DMS79 treated with DMSO at 0.1 percent for 48 hours (cell line): ENCODE measurements at places on chromosomes 5 and 9.

DNA sequence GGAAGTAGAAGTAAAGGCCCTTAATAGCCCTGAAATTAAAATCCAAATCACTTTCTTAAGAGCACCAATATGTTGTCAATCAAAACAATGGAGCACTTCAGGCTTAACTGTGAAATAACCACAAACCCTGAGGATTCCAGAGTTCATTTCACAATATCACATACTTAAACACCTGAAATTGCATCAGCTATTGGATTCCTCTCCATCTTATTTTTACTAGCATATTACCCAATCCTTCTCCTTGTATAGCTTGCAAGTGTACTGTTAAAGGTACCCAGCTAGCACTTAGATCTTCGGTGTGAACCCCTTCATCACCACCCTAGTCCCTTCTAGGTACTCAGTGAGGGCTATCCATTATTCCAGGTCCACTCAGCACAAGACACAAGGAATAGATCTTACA is 287.3 kb downstream of the EFNA5 start:
- DNase-seq = no peak

DNA sequence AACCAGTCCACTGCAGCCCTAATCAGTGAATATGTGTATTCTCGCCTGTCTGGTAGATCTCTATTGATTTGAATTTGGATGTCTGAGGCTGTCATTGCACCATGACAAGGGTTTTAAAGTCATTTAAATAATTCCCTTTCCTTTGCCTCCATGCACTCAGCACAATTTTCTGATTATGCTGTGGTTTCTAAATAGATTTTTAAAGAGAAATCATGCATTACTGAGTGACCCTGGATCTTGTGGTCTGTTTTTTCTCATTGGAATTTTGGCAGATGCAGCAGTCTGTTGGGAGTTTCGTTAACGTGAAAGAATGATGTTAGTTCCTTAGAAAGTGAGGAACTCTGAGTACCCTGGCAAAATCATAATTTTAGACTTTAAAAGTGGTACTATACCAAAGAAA is 396.0 kb downstream of the LRRC70 start:
- peak; percentile 42 for DNase-seq

GRCh38 chr5:9170026-9170425 is 375.8 kb downstream of the SEMA5A start:
- no peak for DNase-seq

DNA sequence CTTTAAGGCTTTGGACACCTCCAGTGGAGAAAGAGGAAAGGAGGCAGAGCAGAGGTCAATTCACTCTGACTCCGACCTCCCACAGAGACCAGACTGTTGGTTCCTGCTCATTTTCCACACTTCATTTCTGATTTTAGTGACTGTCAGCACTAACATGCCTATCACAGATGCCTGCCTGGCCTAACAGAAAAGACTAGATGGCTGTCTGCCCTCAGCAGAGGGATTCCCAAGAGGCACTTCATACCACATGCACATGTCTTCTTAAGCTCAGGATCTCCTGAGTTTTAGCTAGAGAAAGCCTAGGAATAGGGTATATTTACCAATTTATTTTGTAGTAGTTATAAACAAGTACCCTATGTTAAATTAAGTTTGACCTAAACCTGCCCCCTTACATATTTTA is 336.0 kb downstream of the ENC1 start:
- DNase-seq = no peak

GRCh38 chr9:28970241-28970654 is 1397.0 kb upstream of the C9orf72 start:
- no peak for DNase-seq

DNA sequence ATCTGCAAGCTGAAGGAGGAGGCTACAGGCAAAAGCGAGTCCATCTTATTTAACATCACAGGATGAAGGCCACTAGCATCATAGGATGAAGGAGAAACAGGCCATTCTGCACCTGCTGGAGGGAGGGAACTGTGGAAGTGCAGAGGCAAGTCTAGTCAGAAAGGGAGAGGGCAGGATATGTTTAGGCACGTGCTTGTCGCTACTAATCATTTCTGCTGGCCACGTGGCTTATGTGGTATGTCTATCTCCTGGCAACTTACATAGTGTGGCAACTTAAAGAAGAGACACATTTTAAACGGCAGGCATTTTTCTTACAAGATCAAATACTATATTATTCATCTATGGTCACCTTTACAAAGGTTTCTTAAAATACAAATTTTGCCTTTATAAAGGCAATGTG is 74.0 kb downstream of the GNAQ start:
- no peak for DNase-seq

- DNase-seq = no peak
These were observed 87.1 kb upstream of the FAM174A start for GRCh38 chr5:100448111-100448528.

- DNase-seq = no peak
These were observed 12.9 kb upstream of the MOB3B start for GRCh38 chr9:27542508-27542907.

DNA sequence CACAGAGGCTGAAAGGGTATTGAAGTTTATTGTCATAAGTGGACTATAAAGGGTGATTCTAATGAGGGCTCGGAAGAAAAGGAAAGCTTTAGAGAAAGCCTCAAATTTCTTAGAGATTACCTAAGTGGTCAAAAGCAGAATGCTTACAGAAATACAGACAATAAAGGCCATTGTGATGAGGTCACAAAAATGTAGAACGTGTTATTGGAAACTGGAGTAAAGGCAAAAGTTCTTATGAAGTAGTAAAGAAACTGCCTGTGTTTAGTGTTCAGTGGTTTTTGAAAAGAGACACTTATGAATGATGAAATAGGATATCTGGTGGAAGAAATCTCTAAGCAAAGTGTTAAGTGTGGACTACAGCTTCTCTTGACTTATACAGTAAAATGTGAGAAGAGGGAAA is 726.9 kb downstream of the DNAH5 start:
- DNase-seq = no peak

GRCh38 chr5:96758621-96759020 is 49.1 kb downstream of the ERAP1 start:
- no peak for DNase-seq

DNA sequence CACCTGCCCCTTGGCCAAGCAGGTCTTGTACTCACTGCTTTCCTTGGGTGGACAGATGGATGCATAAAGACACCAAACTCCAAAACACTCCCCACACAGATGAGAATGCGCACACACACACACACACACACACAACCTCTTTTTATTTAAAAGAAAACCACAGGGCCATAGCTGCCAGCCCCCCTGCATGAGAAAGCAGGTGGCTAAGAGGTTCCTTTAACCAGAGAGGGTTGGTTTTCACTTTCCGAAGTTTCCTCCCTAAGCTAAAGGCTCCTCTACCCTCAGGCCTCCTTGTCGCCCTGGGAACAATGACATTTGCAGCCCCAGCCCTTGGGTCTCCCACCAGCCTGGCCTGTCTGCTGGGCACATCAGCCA is 11.1 kb downstream of the NR5A1 start:
- DNase-seq = no peak

- DNase-seq = peak; percentile 86
These were observed 64.5 kb downstream of the STARD4 start for GRCh38 chr5:111447822-111448221.

GRCh38 chr5:123007182-123007581 is 29.3 kb downstream of the PPIC start:
- DNase-seq = no peak

- DNase-seq = no peak
These were observed 1.2 kb downstream of the F2RL1 start for GRCh38 chr5:76819851-76820525.

DNA sequence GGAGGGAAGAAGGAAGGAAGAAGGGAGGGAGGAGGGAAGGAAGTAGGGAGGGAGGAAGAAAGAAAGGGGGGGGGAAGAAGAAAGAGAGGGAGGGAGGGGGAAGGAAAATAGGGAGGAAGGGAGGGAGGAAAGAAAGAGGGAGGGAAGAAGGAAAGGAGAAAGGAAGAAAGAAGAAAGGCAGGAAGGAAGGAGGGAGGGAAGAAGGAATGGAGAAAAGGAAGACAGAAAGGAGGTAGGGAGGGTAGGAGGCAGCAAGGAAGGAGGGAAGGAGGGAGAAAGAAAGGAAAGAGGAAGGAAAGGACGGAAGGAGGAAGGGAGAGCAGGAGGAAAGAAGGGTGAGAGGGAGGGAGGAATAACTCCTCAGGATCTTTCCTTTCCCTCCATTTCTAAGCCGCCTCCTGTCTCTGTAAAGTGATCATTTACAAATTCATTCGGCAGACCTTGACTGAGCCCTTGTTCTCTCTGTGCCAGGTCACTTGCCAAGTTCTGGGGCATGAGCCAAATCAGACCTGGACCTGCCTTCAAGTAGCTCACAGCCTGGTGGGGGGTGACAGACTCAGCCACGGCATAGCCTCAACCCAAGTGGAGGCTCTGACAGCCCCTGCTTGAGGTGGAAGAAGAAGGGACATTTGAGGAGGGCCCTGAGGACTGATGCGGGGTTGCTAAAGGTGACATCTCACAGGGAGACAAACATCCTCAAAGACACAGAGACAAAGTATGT is 69.0 kb upstream of the HRH2 start:
- no peak for DNase-seq

GRCh38 chr5:172606156-172606785 is 34.8 kb upstream of the NEURL1B start:
- no peak for DNase-seq

DNA sequence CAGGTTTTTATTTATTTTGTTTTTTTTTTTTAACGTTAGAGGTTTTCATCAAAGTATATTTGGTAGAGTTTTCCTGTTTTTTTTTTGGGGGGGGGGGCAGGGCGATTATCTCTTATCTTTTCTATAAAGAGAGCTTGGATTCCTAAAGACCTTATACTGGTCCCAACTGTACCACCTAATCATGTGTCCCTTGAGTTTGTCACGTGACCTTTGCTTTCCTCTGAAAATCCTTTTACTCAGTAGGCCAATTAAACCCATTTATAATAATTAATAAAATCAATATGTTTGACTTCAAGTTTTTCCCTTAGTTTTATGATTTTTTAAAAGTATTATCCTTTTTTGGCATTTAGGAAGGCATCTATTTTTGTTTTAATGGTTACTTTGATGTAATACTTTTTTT is 286.4 kb downstream of the AOPEP start:
- DNase-seq = no peak

GRCh38 chr5:74903165-74903787 is 37.1 kb upstream of the FAM169A start:
- no peak for DNase-seq

DNA sequence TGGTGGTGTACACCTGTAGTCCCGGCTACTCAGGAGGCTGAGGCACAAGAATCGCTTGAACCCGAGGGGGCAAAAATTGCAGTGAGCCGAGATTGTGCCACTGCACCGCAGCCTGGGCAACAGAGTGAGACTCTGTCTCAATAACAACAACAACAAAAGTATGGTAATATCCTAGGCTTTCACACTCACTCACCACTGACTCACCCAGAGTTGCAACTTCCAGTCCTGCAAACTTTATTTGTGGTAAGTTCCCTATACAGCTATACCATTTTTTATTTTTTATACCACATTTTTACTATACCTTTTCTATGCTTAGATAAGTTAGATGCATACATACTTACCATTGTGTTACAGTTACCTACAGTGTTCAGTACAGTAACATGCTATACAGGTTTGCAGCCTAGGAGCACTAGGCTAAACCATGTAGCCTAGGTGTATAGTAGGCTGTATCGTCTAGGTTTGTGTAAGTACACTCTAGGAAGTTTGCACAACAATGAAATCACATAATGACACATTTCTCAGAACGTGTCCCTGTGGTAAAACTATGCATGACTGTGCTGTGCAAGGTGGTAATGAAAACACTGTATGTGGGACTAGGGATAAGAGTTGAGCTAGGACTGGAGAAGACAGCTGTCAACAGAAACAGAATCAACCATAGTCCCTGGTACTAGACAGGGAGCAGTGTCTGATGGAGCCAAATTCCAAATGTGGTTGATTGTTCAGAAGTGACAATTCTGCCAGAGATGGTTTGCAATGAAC is 109.5 kb upstream of the RAD23B start:
- no peak for DNase-seq

GRCh38 chr5:41878643-41879478 is 8.6 kb upstream of the OXCT1 start:
- no peak for DNase-seq

DNA sequence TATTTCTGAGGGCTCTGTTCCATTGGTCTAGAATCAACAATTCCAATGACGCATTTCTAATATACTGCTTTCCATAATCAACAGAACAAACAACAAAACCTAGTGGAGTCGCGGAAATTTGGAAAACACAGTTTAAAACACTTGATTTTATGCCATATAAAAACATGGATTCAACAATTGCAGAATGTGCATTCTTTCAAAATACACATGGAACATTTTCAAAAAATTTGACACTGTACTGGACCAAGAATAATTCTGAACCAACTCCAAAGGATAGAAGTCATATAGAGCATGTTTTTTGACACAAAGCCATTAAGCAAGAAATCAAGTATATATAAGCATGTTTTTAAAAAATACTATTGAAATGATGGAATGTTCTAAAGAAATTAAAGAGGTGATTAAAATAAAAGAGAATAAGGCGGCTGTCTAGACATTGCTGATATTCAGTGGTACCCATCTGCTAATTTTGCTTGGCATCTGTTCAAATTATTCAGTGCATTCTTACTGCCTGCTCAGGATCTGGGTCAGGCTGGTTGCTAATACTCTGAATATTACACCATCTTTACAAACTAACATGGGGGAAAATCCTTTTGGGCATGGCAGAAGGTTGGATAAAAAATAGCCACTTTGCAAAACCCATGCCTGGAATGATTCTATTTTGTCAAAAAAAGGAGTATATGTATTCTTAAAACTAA is 221.3 kb downstream of the NPR3 start:
- no peak for DNase-seq

DNA sequence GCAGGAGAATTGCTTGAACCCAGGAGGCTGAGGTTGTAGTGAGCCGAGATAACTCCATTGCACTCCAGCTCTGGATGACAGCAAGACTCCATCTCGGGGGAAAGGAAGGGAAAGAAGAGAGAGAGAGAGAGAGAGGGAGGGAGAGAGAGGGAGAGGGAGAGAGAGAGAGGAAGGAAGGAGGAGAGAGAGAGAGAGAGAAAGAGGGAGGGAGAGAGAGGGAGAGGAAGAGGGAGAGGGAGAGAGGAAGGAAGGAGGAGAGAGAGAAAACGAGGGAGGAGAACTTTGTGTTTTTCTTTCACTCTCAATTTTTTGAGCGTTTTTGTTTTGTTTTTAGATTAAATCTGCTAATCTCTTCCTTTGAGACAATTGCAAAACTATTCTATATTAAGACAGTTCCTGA is 46.9 kb downstream of the SPEF2 start:
- no peak for DNase-seq

GRCh38 chr9:93612796-93613154 is 36.4 kb downstream of the PHF2 start:
- DNase-seq = no peak

- no peak for DNase-seq
These were observed 153.1 kb upstream of the KLF9 start for GRCh38 chr9:70567511-70567910.

- DNase-seq = no peak
These were observed 3.1 kb upstream of the APC start for GRCh38 chr5:112734597-112734996.

- no peak for DNase-seq
These were observed 34.5 kb downstream of the TBCA start for GRCh38 chr5:77741608-77742007.
